ENCODE measurements at places on chromosomes 3 and 15. TPM values are rescaled to one million over a fixed set of nuclear protein-coding genes. Genes with fewer than 3 reads are reported as not detected.

The GRK7 gene
- not detected for total RNA-seq

- no peak for DNase-seq
Observed at GRCh38 chr3:186432944-186433732, 71.1 kb upstream of the DGKG start.

GRCh38 chr3:71581457-71582035 is 2.0 kb downstream of the FOXP1 start:
- peak; percentile 72 for DNase-seq

DNA sequence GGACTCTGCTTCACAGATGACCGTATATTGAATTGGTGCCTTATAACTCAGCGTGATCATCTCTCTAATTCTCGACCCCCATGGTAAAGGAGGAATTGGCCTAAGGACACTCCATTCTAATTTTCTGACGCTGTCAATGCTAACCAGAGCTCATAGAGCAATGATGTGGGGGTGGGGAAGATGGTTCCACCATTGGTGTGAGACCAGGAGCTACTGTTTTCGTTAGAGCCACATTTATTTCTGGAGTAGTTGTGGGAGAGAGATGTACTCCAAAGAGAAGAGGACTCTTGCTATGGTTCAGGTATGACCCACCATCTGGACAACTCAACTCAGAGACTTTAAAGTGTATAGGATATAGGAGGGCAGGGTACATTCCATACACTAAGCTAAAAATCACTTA is 16.3 kb downstream of the ZBTB38 start:
- DNase-seq = no peak

Measured in type B pancreatic cell (in vitro differentiated cells).